ENCODE measurements at places on chromosomes 7 and 10.

DNA sequence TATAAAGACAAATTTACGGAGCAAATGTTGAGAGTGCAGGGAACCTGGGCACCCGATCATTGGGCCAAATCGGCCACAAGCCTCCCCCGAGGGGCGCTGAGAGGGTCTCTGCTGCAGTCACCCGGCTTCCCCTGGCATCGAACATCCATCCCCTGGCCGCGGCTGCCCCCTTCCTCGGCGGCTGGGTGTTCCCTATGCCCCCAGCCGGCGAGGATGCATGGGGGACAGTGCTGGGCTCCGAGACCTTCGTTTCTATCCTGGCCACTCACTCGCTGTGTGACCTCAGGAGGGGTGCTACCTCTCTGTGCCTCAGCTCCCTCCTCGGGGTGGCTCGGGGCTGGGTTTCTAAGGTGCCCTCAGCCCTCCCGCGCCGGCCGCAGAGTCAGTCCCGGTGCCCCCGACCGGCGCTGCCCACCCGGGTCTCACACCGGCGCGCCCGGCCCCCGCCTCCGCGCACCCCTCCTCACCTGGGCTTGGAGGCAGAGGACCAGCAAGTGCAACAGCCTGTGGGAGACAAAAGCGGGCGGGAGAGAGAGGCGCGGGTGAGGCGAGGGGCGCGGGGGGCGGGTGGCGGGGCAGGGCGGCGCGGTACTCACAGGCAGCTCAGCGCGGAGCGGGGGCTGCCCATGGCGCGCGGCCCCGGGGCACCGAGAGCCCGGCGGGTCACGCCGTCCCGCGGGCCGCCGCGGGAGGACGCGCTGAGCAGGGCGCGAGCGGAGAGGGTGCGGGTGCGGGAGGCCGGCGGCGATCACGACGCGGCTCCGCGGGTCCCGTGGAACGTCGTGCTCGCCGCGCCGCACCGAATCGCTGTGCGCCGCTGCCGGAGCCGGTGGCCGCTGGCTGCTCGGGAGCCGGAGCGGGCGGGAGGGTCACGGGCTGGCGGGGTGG is at the start of gene FGF8:
TSS of gene FGF8 (minus strand) at position 842 of the 888 bp plus-strand sequence. CDS start at position 628, 214 bp downstream.
- no peak for DNase-seq

DNA sequence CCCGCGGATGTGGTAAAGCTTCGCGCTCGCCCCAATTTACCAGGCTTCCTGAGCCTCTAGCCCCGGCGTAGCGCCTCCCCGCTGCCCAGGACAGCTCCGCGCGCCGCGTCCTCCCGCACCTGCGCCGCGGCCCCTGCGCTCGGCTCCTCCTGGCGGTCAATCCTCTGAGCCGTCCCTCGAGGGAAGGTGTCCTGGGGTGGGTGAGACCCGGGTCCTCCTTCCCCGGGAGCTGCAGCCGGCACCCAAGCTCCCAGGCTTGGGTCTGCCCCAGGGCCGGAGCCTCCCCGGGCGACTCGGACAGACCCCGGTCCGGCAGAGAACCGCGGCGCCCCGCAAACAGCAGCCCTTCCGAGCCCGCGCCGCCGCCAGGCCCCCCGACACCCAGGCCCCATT is 512 bp downstream of the OSBPL3 start:
- DNase-seq, result peak; percentile 60

DNA sequence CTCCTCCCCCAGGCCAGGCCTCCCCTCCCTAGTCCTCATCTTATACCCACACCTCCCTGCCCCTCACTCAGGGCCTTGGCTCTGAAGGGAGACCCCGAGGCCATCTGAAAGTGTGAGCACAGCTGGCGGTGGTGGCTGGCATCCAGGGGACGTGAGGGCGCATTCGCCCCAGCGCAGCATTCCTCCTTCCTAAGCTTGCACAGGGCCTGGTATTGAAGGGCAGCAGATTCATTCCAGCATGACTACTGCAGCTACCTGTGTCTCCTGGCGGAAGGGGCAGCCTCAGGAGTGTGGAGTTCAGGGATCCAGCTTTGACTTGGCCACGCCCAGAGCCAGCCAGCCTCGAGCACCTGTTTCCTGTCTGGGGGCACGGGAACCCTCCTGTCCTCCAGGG is 72.6 kb downstream of the PARP12 start:
- DNase-seq, result no peak

- no peak for DNase-seq
Observed at GRCh38 chr7:132519936-132520335, 56.3 kb downstream of the PLXNA4 start.

DNA sequence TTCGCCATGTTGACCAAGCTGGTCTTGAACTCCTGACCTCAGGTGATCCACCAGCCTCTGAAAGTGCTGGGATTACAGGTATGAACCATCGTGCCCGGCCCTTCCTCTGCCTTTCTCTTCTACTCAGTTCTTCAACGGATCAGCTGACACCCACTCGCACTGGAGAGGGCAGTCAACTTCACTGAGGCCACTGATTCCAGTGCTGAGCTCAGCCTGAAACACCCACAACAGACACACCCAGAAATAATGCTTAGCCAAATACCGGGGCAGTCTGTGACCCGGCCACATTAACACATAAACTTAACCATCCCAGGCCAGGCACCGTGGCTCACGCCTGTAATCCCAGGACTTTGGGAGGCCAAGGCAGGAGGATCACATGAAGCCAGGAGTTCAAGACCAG is 119.3 kb upstream of the CHST15 start:
- no peak for DNase-seq
